Activated CD8-positive, alpha-beta memory T cell treated with anti-CD3 and anti-CD28 coated beads, Interleukin-2, amount 10 ng/mL, durations not matched to agents 7 days and 5 days (primary cell): ENCODE measurements at places on chromosomes 4 and X. TPM values are rescaled to one million over a fixed set of nuclear protein-coding genes. Genes with fewer than 3 reads are reported as not detected.

Gene PGAM4
- total RNA-seq, result not detected

Gene ZNF630
- 0.89 TPM for total RNA-seq

Gene DCAF4L1
- total RNA-seq, result 0.35 TPM

Gene CYBB
- total RNA-seq, result not detected

Gene ADGRA3
- total RNA-seq, result 1.3 TPM

Gene SAP30
- total RNA-seq, result 34.0 TPM
